Posterior vena cava (tissue), 2 donors: ENCODE measurements at places on chromosomes 7 and 10. TPM values are rescaled to one million over a fixed set of nuclear protein-coding genes. Genes with fewer than 3 reads are reported as not detected.

GRCh38 chr10:21130683-21131442 is 233.8 kb upstream of the NEBL start:
- no peak for DNase-seq

DNA sequence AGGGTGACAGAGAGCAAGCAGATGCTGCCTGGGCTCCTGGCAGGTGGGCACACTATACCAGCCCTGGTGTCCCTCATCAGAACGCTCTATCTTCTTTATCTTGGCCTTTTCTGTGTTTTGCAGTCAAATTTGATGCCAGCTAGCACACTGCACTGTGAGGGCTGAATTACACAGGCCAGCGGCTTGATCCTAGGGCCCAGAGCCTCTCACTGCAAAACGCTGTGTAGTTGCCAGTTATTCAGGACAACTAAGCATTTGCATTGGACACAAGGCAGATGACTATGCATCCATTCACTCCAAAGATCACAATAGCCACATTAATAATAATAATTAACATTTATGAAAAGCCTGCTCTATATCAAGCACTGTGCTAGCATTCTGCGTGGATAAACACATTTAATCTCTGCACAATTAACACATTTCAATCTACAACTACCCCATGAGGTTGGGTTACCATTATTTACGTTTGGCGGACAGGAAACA is 100.3 kb downstream of the PAXIP1 start:
- peak; percentile 45 for DNase-seq

The FAM237B gene
- total RNA-seq = not detected

GRCh38 chr7:120521761-120522737 is 249.1 kb downstream of the KCND2 start:
- no peak for DNase-seq

DNA sequence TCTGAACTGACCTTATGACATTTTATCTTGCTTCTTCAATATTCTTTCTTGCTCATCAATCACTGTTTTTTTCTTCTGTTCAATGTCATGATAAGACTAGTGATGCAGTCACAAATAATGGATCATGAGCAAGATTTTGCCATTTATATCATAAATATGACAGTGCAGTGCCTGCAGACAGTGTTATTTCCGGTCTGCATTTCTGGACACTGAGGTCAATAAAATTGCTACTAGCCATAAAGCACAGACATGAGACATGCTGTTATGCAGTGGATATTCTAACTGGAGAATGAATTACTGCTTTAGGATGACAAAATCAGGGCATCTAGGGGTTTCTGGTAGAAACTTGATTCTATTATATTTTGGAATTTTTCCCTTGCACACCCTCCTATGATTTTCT is 1509.7 kb upstream of the LRRTM3 start:
- no peak for DNase-seq

The TMEM196 gene
- 1.6 TPM for total RNA-seq

The FFAR4 gene
- total RNA-seq = 0.14 TPM

DNA sequence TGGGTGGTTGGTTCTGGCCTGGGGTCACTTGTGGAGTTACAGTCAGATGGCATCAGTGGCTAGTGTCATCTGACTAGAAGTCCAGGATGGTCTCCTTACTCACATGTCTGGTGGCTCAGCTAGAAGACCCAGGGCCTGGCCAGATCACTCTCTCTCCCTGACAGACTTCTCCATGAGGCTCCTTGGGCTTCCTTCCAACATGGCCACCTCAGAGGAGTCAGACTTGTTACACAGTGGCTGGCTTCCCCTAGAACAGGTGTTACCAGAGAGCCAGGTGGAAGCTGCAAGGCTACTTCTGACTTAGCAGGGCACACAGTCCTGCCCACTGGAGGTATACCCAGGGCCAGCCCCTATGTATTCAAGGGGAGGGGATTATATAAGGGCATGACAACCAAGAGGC is 44.2 kb upstream of the MYL10 start:
- no peak for DNase-seq

GRCh38 chr10:127257395-127257794 is 61.0 kb upstream of the INSYN2A start:
- no peak for DNase-seq

The ENTPD1 gene
- 92.9 TPM for total RNA-seq

The FAM25C gene
- not detected for total RNA-seq

The HOXA13 gene
- 0.14 TPM for total RNA-seq
